Activated CD4-positive, alpha-beta memory T cell treated with anti-CD3 and anti-CD28 coated beads, Interleukin-2, amount 10 ng/mL, durations not matched to agents 7 days and 5 days (primary cell): ENCODE measurements at places on chromosomes 5 and 9. TPM values are rescaled to one million over a fixed set of nuclear protein-coding genes. Genes with fewer than 3 reads are reported as not detected.

DNA sequence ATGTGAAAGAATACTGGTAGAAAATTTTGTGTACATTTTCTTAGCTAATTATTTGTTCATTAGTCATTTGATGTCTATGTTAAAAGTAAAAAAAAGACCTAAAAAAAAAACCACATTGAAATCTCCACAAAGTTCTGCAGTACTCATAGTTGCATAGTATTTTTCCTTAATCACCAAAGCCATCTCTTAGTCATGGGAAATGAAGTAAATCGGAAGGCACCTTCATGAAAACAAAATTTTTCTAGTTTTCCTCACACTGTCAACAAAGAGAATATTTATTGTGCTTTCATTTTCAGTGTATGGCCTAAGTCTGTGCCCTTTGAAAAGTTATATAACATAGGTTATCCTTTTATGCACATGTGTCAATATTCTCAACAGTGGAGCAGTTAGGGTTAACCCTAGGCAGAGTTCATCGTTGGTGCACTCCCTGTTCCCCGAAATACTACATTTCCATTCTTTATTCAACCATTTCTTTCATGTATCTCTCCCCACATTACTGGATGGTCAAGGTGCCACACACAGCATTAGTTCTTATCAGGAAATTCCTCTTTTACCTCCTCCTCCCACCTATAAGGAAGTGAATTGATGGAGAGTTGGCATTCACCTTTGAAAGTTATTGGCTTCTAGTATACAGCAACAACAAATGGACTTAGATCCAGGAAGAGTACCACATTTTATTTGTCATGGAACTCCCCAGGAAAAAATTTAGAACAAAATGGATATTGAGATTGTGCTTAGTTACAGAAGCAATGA lies 93.1 kb downstream of the NUDT12 start:
- no peak for DNase-seq

GRCh38 chr5:25345240-25345771 lies 700.5 kb upstream of the CDH10 start:
- DNase-seq: no peak

The SCGB3A2 gene
- total RNA-seq: not detected

DNA sequence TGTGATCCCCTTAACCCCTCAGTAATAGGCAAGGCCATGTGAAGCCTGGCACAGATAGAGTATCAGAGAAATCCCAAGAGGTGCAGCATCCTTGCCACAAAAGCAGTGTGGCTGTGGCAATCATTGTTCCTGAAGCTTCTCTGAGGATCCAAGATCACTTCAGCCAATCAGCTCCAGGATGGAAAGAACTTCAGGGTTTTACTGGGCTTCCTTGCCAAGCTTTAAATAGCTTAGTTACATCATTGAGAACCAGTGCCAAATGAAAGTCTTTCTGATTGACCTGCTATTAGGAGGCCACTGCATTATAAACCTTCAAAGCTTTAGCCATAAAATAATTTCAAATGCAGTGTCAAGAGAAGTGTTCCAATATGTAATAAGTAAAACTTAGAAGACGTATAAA lies 430.6 kb downstream of the PIK3R1 start:
- no peak for DNase-seq

DNA sequence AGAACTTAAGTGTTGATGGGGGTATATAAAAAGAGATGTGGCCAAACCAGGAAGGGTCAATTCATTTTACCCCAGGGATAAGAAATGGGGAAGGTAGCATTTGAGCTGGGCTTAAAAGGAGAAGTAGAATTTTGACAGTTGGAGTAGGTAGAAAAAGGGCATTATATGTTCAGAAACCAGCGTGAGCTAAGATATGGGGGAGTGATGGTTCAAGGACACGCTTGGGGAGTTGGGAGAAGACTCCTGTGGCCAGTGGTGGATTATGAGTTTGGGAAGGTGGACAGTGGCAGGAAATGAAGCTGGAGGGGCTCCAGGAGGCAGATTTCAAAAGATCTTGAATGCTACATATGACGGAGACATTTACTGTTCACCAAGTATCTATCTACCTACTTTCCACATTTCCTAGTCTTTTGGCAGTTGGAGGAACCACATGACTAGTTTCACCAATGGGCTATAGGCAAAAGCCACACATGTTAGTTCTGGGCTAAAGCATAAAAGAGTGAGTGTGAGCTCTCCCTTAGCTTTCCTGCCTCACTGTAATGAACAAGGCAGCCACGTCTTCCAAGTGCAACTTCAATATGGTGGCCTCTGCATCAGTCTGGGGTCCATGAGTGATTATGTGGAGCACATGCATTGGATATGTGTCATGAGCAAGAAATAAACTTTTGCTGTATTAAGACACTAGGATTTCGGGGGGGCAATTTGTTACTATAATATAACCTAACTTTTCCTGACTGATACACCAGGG lies 15.7 kb upstream of the GSN start:
- no peak for DNase-seq

- DNase-seq: no peak
Measured at GRCh38 chr5:56262279-56262678, 29.1 kb upstream of the ANKRD55 start.

GRCh38 chr5:87388129-87388528 lies 24.6 kb downstream of the CCNH start:
- DNase-seq: no peak

DNA sequence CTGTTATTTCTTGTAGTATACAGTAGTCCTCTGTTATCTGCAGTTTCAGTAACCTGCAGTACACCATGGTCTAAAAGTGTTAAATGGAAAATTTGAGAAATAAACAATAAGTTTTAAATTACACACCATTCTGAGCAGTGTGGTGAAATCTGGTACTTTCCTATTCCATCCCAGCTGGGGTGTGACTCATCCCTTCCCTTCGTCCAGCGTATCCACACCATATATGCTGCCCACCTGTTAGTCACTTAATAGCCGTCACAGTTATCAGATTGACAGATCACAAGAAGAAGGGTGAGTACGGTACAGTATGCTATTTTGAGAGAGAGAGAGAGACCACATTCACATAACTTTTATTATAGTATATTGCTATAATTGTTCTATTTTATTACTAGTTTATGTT lies 28.9 kb downstream of the FAM151B start:
- DNase-seq: no peak

The WNK2 gene
- total RNA-seq: 0.05 TPM

The SH3GLB2 gene
- total RNA-seq: 87.0 TPM

- DNase-seq: no peak
Measured at GRCh38 chr9:81521892-81522291, 167.5 kb downstream of the TLE1 start.
